ENCODE measurements at places on chromosomes 16 and 17.

GRCh38 chr16:15613676-15614075, 29.3 kb downstream of the MARF1 start:
- DNase-seq, result no peak

DNA sequence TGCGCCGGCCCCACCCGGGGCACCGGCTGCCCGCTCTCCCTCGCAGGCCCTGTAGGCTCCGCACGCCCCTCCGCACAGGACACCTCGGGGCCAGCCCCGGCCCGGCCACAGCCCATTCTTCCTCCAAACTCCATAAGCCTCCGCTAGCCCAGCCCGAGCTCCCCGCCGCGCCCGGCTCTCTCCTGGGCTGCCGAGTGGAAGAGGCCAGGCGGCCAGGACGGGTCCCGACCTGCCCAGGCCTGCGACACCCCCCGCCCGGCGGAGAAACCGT, 397 bp downstream of the NCOR1 start:
- no peak for DNase-seq

DNA sequence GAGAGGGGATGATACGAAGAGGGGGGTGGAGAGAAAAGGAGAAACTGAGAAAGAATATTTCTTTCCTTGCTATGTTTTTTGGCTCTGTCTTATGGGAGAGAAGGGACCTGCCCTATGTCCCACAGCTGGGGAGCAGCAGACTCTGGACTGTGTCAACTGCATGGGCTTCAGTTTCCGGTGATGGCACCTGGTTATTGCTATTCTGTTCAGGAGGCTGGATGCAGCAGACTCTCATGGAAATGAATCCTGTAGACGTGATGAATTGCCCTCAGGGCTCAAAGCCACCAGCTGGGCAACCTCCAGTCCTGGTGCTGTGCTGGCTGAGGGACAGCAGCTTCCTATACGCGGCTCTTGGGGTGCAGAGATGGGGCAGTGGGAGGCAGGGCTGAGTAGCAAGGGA, 121.2 kb downstream of the HAPSTR1 start:
- no peak for DNase-seq

DNA sequence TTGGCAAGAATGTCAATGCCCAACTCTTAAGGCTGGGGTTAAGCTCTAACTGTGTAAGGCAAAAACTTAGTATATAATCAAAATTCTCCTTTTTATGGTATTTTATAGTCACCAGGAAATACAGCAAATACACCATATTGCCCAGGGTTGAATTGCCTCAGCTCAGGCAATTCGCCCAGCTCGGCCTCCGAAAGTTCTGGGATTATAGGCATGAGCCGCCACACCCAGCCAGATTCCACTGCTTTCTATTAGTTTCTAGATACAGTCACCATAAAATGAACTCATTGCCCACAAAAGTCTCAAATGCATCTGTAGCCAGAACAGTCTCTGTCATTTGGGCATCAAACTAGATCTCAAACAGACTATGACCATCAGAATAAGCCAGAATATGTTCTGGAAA, 238.7 kb upstream of the TOX3 start:
- no peak for DNase-seq

GRCh38 chr16:79282806-79283205, 317.7 kb downstream of the MAF start:
- DNase-seq, result no peak

GRCh38 chr16:10743610-10744369, at the start of gene NUBP1:
NUBP1 (plus strand) TSS chr16:10743842; CDS start chr16:10743864, 22 bp downstream.
- peak; percentile 100 for DNase-seq

DNA sequence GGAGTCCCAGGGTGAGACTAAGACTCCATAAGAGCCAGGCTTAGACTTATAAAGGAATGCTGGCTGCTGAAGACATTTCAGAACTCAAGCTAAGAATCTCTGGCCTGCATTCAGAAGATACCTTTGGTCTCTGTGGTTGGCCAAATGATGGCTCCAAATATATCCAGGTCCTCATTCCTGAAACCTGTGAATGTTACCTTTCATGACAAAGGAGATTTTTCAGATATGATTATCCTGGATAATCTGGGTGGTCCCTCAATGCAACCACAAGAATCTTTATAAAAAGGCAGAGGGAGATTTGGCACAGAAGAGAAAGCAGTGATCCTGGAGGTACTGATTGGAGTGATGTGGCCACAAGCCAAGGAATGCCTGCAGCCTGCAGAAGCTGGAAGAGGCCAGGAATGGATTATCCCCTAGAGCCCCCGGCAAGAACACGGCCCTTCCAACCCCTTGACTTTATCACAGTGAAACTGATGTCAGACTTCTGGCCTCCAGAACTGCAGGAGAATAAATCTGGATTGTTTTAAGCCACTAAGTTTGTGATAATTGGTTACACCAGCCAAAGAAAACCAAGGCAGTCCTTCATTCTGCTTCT, 253.3 kb downstream of the SLC39A11 start:
- no peak for DNase-seq

- no peak for DNase-seq
Measured at GRCh38 chr17:68627956-68628575, 26.9 kb upstream of the FAM20A start.

DNA sequence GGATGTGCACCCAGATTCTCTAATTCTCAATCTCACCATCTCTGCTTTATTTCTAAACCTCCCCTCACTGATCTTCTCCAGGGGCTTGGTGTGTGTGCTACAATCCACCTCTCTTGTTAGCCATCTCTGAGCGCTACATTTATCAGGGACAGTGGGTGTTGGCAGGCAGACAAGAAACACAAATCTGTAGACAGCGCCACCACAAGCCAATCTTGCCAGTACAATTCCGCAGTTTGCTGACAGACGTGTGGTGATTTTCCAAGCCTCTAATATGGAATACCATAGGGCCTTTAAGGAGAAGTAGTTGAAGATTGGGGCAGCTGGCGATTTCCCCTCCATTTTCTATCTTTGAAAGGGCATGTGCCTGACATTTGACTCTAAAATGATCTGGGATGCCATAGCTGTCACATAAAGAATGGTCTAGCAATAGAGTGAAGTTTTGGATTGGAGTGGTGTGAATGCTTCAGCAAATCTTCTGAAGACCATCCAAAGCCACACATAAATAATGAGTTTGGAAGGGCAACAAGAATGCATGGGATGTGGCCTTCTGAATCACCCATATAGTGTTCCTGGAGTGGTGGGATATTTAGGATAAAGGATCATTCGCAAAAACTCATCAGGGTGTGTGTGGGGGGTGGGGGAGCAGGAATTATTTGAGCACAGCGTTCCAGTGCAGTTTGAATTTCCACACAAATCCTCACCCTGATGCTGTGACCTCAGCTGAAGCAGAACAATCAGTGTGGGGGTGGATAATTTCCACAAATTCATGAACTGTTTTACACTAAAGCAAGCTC, 12.0 kb upstream of the ANKFN1 start:
- no peak for DNase-seq

DNA sequence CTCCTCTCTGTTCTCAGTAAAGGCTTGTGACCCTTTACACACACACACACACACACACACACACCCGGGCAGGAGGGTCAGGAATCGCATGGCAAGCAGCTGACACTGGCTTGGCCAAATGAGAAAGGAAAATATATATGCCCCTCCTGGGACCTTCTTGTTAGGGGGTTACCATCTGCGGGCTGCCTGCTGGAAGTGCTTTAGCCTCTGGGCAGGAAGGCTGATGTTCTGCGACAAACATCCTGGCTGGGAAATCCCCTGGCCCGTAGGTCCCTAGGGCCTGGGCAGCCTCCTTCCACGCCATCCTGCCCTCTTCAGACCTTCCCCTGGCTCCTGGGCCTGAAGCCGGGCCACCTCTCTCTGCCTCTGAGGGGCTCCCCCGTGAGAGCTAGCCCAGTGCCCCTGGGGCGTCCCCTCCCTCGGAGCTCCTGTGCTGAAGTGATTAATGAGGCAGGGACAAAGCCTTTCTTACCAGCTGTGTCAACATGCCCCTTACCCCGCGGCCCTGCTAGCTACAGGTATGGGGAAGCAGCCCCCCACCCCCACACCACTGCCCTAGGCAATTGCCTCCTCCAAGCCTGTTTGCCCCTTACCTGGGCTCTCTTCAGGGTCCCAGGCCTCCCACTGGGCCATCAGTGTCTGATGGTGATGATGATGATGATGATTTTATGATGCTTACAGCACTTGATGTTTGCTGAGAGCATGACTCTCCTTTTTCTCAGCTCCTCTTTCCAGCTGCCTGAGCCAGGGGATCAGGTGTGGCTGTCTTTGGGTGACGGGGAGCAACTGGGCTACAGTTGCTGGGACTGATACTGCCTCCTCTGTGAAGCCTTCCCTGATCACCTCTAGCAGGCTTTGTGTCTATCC, 32.8 kb upstream of the ETV4 start:
- DNase-seq, result no peak

- no peak for DNase-seq
Measured at GRCh38 chr17:76262732-76263344, 2.3 kb upstream of the UBALD2 start.

GRCh38 chr16:78955206-78955605, 645.3 kb downstream of the MAF start:
- DNase-seq, result no peak

DNA sequence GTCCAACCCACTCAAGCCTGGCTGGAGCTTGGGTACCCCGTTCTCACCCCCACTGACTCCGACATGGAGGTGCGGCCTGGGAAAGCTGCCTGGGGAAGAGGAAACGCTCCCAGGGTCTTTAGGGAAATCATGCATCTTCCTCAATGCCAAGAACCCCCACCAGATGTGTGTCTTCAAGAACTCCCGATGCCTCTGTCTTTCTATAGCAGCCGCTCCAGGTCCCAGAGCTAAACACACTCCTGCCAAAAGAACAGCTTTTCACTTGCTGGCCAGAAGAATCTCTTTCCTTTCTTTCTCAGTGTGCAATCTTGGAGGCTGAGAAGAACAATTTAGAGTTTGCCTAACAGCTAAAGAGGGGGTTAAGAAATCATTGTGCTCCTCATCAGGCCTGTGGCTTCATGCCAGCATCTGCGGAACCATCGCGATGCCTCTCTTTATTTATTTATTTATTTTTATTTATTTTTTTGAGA, 41.1 kb upstream of the MTSS2 start:
- DNase-seq, result no peak

DNA sequence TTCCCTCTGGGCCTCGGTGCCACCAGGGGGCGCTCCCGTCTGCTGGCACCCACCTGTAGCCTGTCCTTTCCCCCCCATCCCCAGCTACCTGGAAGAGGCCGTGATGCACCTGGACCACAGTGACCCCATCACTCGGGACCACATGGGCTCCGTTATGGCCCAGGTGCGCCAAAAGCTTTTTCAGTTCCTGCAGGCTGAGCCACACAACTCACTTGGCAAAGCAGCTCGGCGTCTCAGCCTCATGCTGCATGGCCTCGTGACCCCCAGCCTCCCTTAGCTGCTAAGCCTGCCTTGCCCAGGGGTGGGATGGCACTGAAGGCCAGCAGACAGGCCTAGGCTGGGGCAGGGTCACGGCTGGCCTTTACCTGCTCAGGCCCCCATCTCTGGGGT, 818 bp upstream of the NRN1L start:
- DNase-seq, result peak; percentile 66

- no peak for DNase-seq
Measured at GRCh38 chr16:18983565-18984434, at the start of gene TMC7. TMC7 (plus strand) TSS chr16:18983934; CDS start chr16:18984064, 130 bp downstream.

GRCh38 chr17:58394534-58395223, 22.7 kb downstream of the RNF43 start:
- no peak for DNase-seq

DNA sequence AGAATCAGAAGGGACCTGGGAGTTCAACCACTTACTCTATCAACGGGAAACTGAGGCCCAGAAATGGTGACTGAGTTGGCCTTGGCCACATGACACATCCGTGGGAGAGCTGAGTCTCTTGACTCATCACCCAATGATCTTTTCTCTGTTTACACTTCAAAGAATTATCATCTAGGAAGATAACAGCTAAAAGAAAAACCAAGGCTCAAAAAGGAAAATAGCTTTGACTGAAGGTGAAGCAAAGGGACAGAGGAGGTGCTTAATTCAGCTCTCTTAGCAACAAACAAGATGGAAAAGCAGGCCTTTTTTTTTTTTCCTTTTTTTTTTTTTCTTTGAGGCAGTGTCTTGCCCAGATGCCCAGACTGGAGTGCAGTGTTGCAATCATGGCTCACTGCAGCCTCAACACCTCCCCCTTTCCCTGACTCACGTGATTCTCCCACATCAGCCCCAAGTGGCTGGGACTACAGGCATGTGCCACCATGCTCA, 16.7 kb downstream of the ERCC4 start:
- no peak for DNase-seq

DNA sequence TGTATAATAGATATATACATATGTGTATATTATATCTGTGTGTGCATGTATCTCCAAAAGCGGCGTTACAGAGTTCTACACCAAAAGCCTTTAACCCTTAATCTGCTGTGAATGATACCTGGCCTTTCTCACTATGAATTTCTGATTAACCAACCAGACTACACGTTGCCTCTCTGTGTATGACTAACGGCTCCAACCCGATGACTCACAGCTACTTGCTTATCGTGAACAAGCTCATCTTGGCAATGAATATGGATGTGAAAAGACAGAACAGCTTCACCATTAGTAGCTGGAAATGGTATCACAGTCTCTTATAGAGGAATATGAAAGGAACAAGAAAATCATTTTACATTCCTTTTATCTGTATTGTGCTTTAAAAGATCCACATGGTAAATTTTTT, 23.8 kb upstream of the ARHGAP44 start:
- DNase-seq, result no peak

DNA sequence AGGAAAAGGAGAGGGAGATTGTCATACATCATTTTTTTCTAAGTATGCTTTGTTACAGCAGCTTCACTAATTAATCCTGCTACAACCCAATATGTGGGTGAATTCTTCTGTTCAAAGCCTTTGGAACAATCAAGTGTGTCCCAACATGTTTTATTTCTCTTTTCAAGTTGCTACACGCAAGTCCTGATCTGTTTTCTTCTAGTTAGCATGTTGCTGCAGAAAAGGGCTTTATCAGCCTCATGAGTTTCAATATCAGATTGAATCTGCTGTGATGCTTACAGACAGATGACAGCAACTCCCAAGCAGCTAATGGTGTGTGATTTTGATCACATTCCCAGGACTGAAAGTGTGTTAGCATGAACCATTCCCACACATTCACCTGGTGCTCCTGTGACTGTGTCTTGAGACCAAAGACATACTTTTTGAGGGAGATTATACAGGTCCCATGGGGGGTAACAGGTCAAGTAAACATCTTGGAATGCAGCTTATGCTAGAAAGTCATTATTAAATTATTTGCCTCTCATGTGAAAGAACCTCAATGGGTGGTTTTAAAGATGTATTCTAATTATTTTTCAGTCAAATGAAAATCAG, 96.9 kb upstream of the KCNJ16 start:
- no peak for DNase-seq

All from stimulated activated CD4-positive, alpha-beta T cell treated with anti-CD3 and anti-CD28 coated beads, TNF-alpha, amount 100 ng/mL, for 1 hour (primary cell).